Fibroblast of lung (primary cell): ENCODE measurements at places on chromosomes 1 and 21. TPM values are rescaled to one million over a fixed set of nuclear protein-coding genes. Genes with fewer than 3 reads are reported as not detected.

Gene ATAD3C
- under 0.01 and 0.17 TPM in 2 replicates for total RNA-seq

Gene AMY1B
- total RNA-seq = not detected in 2 replicates

Gene OR10J1
- total RNA-seq = not detected in 2 replicates

Gene OR2L5
- not detected in 2 replicates for total RNA-seq

Gene PPP1R12B
- 11.3 and 13.4 TPM in 2 replicates for total RNA-seq

Gene BRDT
- total RNA-seq = not detected in 2 replicates

Gene PODN
- 49.7 and 67.5 TPM in 2 replicates for total RNA-seq

Gene MCOLN3
- 2.1 and 2.5 TPM in 2 replicates for total RNA-seq

Gene RAVER2
- 5.6 and 7.7 TPM in 2 replicates for total RNA-seq

Gene IL20
- total RNA-seq = not detected in 2 replicates

Gene INSRR
- total RNA-seq = not detected in 2 replicates

Gene SNX7
- 39.0 and 48.6 TPM in 2 replicates for total RNA-seq

Gene STYXL2
- total RNA-seq = not detected in 2 replicates

Gene PRELP
- total RNA-seq = 4.5 and 4.9 TPM in 2 replicates

Gene SPATA46
- not detected in 2 replicates for total RNA-seq

DNA sequence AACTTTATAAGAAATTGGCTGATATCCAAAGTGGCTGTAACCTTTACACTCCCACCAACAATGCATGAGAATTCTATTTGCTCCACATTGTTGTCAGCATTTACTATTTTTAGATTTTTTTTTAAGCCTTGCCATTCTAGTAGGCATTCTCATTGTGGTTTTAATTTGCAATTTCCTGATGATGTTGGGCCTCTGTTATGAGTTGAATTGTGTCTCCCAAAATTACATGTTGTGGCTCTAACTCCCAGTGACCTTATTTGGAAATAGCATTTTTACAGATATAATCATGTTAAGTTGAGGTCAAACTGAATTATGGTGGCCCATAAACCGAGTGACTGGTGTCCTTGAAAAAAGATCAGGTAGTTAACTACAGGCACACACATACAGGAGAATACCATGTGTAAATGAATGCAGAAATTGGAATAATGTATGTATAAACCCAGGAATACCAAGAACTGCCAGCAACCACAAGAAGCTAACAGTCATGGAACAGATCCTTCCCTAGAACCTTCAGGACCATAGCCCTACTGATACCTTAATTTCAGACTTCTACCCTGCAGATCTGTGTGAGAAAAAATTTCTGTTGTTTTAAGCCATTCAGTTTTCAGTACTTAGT lies 348.8 kb upstream of the DAB1 start:
- DNase-seq = no peak

- no peak for DNase-seq
Measured at GRCh38 chr1:12327566-12327965, 97.7 kb downstream of the VPS13D start.

GRCh38 chr1:109824349-109825115 lies 60.8 kb upstream of the EPS8L3 start:
- DNase-seq = no peak

DNA sequence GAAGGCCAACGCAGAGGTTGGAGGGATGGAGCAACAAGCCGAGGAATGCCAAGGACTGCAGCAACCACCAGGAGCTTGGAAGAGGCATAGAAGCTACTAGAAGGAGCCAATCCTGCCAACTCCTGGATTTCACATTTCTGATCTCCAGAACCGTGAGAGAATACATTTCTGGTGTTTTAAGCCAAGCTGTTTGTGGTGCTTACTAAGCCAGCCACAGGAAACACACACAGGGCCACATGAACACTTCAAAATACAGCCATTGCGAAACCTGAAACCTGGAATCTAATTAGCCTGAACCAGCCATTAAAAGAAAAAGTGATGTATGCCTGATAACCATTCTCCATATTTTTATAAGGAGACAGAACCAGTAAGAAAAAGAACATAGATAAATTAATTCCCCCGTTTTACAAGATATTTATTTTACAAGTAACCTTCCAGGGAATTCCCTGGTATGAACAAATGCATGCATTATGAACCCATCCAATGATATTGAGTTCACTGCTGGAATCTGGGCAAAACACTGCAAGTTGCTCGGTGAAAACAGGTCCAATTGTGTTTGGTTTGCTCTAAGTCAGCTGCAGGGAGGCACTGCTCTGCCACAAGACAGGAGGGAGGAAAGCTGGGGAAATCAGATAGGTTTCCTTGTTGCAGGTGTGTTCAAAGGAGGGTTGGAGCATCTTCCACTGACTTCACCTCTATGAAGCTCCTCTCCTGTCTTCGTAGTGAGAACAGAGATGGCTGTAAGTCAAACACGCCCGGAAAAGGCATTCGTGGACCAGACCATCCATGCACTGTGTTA lies 70.2 kb downstream of the ETS2 start:
- peak; percentile 63 for DNase-seq

DNA sequence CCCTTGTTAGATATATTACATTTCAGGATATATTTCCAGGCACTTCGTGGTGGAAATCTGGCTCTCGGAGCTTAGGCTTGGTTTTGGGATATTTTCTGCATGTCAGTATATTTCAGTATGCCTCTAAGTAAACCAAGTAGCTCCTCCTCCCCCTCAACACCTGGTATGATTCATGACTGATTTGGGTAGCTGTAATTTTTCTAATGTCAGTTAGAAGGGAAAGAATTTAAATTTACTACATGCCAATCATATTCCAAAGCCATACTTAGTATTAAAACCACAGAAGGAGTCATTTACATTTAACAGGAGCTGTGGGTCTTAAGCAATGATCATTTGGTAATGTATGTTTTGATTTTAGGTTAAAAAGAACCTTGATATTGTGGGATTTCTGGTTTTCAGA lies 40.6 kb downstream of the ST6GALNAC3 start:
- DNase-seq = no peak

GRCh38 chr1:159860456-159860855 lies 2.0 kb downstream of the VSIG8 start:
- no peak for DNase-seq

GRCh38 chr21:15171546-15171945 lies 106.7 kb upstream of the NRIP1 start:
- DNase-seq = no peak

DNA sequence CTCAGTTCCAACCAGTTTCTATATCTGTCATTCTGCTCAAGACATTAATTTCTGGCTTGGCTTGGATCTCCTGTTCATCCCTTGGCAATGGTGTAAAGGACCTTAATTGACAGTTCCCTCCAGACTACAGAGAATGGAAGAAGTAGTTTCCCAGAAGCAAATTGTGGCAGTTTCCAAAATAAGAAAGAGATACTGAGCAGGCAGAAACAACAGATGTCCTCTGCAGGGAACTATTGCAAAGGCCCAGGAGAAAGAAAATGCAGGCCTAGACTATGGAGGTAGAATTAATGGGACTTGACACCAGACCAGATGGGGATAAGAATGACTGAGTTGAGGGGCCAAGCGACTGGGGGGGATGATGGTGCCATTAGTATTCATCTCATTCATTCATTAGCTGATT lies 6.1 kb upstream of the AK2 start:
- DNase-seq = no peak

DNA sequence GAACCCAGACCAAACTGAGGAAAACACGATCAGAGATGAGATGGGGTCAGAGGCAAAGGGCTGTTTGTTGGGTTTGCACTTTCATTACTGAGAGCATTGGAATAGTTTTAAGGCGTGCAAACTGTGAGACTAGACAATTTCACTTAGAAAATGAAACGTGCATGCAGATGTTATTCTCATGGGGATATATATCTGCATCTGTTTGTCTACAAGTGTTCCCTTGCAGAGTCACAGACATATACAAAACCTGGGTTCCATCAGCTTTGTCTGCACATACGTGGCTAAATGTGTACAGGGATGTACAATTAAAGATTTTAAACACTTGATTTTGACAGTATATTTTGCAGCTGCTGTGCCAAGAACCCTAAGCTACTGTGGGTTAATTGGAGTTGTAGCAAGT lies 355.4 kb downstream of the KIF26B start:
- no peak for DNase-seq

- no peak for DNase-seq
Measured at GRCh38 chr1:8899046-8899445, 20.6 kb upstream of the ENO1 start.

DNA sequence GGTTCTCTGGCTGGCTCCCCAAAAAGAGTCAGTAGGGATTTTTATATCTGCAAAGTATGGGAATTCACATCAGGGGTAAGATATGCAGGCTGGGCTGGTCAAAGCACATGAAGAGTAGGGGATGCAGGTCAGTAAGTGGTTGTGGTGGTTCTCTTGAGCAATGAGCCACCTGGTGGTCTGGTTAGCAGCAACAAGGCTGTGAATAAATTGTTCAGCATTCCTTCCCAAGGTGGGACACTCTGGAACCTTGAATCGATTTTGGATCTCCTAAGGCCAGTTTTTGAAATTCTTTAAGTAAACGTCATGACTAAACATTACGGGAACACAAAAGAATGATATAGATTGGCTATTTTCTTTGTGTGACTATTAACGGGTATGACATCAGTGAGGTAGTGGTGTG lies 563.0 kb upstream of the NEGR1 start:
- DNase-seq = peak; percentile 8

DNA sequence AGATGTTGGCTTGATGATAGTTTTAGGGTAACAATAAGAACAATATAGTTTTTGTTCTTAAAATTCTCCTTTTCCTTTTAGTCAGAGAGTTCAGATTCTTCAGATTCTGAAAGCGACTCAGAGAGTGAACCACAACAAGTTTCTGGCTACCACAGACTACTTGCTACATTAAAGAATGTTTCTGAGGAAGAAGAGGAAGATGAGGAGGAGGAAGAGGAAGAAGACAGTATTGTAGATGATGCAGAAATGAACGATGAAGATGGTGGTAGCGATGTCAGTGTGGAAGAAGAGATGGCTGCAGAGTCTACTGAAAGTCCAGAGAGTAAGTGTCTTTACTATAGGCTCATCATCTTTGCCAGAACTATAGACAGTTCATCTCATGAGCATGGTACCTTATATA lies 3.0 kb downstream of the UTP25 start:
- DNase-seq = no peak

GRCh38 chr1:26391450-26391849 lies 18.9 kb upstream of the ZNF683 start:
- peak; percentile 70 for DNase-seq

GRCh38 chr1:74534241-74534640 lies 21.8 kb upstream of the LRRC53 start:
- DNase-seq = peak; percentile 91

DNA sequence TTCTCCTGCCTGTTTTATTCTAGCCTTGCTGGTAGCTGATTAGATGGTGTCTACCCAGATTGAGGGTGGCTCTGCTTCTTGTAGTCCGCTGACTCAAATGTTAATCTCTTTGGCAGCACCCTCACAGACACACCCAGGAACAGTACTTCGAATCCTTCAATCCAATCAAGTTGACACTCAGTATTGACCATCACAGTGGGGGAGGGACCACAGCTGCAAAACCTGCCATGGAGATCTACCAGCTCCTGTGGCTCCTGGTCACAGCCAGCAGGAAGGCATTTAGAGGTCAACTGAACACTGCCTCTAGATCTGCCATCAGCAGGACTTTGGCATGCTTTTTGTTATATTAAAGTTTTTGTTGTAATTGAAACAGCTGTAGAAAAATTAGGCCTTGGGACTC lies 146.9 kb downstream of the RWDD3 start:
- no peak for DNase-seq

DNA sequence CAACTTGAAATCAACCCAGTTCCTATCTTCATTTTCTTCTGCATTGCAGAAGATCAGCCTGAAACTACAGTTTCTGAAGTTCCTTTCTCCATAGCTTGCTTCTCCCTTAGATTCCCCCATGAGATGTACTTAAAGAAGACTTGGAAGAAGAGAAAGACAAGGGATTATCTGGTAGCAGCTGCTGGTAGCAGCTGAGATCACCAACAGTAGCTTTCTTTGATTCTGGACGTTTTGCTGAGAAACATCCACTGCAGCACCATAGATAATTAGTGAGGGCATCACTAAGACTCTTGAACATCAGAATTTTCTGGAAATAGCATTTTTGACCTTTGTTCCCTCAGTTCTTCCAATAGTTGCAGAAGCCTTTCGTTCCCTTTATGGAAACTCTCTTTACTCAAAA lies 465 bp upstream of the CFHR3 start:
- DNase-seq = no peak

- DNase-seq = no peak
Measured at GRCh38 chr1:32448773-32449456, 16.0 kb upstream of the ZBTB8B start.

DNA sequence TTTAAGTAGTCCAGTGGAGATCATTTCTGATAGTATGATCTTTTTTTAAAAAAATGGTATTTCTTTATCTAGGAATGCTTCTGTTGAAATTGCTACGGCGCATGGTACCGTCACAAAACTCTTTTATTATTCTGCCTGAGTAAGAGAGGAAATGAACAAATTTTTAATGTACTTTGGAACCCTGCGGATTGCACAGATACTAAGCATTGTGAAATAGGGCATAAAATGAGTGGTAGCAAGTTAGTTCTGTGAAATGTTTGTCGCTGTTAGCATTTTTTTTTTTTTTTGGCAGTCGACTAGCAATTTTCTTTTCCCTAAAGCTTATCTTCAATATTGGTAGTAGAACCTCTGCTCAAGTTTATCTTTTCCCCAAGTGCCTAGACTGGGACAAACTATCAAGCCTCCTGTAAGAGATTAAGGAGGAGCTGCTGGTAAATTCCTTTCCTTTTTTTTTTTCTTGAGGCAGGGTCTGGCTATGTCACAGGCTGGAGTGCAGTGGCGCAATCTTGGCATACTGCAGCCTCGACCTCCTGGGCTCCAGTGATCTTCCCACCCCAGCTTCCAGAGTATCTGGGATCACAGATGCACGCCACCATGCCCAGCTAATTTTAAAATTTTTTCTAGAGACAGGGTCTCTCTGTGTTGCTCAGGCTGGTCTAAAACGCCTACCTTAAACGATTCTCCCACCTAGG lies 2.2 kb downstream of the ITSN1 start:
- peak; percentile 68 for DNase-seq

- peak; percentile 43 for DNase-seq
Measured at GRCh38 chr1:94599095-94599813, 57.7 kb upstream of the F3 start.

GRCh38 chr1:186782791-186783190 lies 46.0 kb upstream of the PLA2G4A start:
- no peak for DNase-seq

DNA sequence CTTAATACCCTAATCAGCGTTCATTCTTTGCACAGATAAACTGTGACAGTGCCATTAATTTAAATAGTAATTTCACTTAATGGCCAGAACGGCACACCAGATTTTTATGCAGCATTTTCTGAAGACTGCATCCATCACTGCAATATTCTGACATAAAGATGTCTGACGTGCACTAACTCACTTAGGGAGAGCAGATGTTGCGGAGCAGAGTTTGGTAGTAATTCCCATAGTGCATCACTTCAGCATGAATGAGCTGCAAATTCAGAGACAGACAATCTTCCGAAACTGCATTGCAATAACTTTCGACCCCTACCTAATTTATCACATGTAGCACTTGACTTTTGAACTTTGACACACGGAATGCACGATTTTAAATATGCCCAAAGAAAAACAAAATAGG lies 225.3 kb downstream of the KCTD3 start:
- DNase-seq = no peak

GRCh38 chr1:21668232-21668950 lies 766 bp downstream of the RAP1GAP start:
- no peak for DNase-seq

GRCh38 chr21:43571976-43572375 lies 87.3 kb downstream of the HSF2BP start:
- no peak for DNase-seq
